ENCODE measurements at places on chromosomes 13 and 19.

- DNase-seq = peak; percentile 66
Measured at GRCh38 chr19:46487802-46488445, 7.7 kb downstream of the PNMA8B start.

DNA sequence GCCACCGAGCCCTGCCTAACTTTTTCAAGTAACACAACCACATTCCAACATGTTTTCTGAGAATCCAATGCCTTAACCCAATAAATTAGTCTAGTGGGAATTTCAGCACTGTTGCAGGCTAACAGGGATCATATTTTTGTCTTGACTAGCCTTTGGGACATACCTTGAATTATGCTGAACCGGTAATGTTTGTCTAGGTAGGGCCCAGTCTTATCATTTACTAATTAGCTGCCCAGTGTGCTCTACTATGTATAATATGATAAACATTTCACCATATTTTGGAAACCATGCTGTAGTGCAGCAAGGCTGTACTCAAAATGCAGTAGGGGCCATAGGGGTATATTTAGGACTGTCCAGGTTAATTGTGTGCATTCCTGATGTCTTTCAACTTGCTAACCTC, 3.3 kb upstream of the PDS5B start:
- no peak for DNase-seq

- DNase-seq = no peak
Measured at GRCh38 chr19:39655613-39656012, at the start of gene LGALS16. Gene LGALS16, plus strand, starts transcription at chr19:39655913. Its CDS starts 49 bp downstream, at chr19:39655962.

GRCh38 chr13:57673197-57673596, 41.7 kb downstream of the PCDH17 start:
- no peak for DNase-seq

DNA sequence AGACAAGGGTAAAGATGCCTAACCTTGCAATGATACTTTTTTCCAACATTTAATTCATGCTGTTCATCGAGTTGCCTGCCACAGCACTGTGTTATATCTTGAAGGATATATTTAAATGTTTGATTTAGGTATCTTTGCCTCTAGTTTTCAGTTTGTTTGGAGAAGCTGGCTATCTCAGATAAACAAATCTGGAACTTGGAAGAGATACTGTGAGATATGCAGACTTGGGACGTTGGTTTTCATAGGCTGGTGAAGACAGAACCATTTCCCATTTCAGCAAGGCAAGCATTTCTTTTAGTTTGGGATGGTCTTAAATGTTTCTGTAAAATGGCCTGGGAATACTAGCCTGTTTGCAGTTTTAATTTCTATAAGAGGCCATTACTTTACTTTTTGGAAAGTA, 3.3 kb downstream of the RNASEH2B start:
- no peak for DNase-seq

DNA sequence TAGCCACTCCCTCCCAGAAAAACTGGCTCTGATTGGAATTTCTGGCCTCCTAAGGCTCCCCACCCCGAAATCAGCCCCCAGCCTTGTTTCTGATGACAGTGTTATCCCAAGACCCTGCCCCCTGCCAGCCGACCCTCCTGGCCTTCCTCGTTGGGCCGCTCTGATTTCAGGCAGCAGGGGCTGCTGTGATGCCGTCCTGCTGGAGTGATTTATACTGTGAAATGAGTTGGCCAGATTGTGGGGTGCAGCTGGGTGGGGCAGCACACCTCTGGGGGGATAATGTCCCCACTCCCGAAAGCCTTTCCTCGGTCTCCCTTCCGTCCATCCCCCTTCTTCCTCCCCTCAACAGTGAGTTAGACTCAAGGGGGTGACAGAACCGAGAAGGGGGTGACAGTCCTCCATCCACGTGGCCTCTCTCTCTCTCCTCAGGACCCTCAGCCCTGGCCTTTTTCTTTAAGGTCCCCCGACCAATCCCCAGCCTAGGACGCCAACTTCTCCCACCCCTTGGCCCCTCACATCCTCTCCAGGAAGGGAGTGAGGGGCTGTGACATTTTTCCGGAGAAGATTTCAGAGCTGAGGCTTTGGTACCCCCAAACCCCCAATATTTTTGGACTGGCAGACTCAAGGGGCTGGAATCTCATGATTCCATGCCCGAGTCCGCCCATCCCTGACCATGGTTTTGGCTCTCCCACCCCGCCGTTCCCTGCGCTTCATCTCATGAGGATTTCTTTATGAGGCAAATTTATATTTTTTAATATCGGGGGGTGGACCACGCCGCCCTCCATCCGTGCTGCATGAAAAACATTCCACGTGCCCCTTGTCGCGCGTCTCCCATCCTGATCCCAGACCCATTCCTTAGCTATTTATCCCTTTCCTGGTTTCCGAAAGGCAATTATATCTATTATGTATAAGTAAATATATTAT, 6.1 kb downstream of the FOSB start:
- no peak for DNase-seq

- no peak for DNase-seq
Measured at GRCh38 chr19:57759096-57759495, 10.4 kb upstream of the ZNF586 start.

Measured in NCI-H1105 treated with DMSO at 0.1 percent for 48 hours (cell line).